ENCODE measurements at places on chromosomes 3 and 15. TPM values are rescaled to one million over a fixed set of nuclear protein-coding genes. Genes with fewer than 3 reads are reported as not detected.

CLDN18 gene
- total RNA-seq: not detected

LNP1 gene
- total RNA-seq: 4.2 TPM

ZNF654 gene
- total RNA-seq: 9.9 TPM

PRSS50 gene
- total RNA-seq: 0.22 TPM

CYP1A2 gene
- not detected for total RNA-seq

ZPLD1 gene
- total RNA-seq: not detected

PLIN1 gene
- total RNA-seq: 1.6 TPM

HGD gene
- total RNA-seq: 0.49 TPM

MUC13 gene
- total RNA-seq: 0.08 TPM

RTP1 gene
- not detected for total RNA-seq

SLC22A14 gene
- not detected for total RNA-seq

ADAMTS9 gene
- 14.7 TPM for total RNA-seq

HCN4 gene
- total RNA-seq: 21.9 TPM
